ENCODE measurements at places on chromosomes 11 and 22. TPM values are rescaled to one million over a fixed set of nuclear protein-coding genes. Genes with fewer than 3 reads are reported as not detected.

DNA sequence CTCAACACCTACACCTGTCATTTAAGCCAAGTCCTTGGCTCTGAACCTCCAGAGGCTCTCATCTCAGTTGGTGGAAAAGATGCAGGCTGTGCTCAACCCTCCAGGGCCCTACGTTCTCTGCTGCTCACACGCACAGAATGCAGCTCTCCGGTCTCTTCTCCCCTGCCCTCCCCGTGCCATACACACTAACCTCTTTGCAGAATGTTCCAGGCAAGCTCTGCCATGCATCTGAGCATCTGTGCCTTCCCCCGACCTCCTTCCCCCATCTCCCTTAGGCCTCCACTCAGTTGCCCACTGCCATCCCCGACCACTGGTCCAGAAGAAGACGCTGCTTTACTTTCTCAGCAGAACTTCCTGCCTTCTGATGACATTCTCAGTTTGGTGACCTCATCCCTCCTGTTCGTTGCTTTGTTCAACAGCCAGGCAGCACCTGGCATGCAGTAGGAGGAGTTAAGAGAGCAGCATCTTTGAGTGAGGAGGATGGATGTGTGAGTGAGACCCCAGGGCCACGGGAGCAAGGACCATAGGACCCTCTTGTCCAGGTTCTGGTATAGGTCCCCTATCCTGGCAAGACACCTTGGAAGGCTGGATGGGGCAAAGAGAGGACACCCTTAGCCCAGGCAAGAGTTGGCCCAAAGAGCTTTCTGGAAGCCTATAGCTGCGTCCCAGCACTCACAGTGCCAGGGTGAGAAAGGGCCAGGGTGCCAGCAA, 598.0 kb downstream of the BRD1 start:
- DNase-seq, result no peak

- DNase-seq, result no peak
These were observed 385.1 kb downstream of the DCDC1 start for GRCh38 chr11:30984442-30984816.

GRCh38 chr11:93192163-93192562, 5.6 kb downstream of the SLC36A4 start:
- DNase-seq, result no peak

GRCh38 chr11:65945941-65946558, 770 bp downstream of the TSGA10IP start:
- DNase-seq, result peak; percentile 57

DNA sequence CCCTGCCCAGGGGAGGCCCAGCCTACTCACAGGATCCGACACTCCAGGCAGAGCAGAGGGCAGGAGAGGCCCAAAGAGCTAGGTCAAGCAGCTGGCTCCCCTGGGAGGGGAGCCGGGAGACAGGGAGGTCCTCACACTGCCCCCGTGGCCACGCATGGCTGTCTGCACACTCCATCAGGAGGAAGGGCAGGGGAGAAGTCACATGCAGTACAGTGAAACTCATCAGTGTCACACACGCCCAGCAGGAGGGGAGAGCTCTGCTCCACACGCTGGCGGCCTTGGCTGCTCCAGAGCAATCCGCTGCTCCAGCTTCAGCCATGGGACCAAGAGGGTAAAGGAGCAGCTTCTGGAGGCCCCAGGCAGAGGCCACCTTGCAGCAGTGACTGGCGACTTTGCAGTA, 14.3 kb downstream of the TCIRG1 start:
- peak; percentile 84 for DNase-seq

DNA sequence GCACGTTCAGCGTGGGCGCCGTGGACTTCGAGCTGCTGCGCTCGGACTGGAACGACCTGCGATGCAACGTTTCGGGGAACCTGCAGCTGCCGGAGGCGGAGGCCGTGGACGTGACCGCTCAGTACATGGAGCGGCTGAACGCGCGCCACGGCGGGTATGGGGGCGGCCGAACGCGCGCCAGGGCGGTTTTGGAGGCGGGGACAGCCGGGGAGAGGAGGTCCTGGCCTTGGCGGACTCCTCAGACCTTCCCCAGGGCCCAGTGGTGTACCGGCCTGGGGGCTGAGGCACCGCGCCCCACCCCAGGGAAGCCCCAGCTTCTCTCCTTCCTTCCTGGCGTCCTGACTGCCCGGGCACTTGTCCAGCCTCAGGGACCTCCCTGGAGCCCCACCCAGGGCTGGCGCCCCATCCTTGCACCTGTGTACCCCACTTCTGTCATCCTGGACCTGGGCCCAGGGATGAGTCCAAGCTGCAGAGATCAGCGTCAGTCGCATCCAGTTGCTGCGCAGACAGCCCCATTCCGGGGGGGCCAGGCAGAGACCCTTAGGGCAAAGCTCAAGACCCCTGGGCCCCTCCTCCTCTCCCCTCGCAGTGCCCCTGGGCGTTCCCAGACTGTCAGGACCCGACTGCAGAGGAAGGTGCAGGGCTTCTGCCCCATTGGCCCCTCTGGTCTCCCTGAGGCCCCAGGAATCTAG, 8.0 kb downstream of the B4GALNT4 start:
- DNase-seq, result peak; percentile 75

Gene MMP1
- total RNA-seq, result 0.72 TPM

Gene OR51F2
- not detected for total RNA-seq

Gene FAM111B
- 0.72 TPM for total RNA-seq

- no peak for DNase-seq
These were observed 7.4 kb downstream of the OR10D3 start for GRCh38 chr11:124190298-124191139.

GRCh38 chr11:71525188-71525937, 1.7 kb upstream of the KRTAP5-7 start:
- DNase-seq, result no peak

DNA sequence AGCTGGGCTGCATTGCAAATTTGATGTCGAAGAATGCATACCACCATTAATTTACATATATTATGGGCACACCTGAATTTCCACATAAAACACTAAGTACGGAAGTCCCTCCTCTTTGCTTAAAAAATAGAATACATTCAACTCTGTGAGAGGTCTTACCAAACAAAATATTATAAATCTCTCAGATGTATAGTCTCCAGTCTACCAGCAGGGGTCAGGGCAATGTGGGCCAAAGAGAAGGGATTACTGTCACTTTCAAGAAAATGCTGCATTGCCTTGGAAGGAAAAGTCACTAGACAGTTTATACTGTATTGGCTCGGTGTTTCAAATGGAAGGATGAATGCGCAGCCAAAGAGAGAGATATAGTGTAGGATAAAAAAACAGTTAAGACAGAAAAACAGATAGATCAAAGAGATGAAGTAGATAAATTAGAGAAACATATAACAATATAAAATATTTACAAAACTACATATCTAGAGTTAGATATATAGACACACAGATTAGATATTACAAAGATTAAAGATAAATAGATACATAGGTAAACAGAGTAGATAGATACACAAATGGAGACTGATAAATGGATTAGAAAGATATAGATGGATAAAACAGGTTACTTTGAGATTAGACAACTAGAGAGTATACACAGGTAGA, 20.9 kb downstream of the SERGEF start:
- DNase-seq, result no peak

DNA sequence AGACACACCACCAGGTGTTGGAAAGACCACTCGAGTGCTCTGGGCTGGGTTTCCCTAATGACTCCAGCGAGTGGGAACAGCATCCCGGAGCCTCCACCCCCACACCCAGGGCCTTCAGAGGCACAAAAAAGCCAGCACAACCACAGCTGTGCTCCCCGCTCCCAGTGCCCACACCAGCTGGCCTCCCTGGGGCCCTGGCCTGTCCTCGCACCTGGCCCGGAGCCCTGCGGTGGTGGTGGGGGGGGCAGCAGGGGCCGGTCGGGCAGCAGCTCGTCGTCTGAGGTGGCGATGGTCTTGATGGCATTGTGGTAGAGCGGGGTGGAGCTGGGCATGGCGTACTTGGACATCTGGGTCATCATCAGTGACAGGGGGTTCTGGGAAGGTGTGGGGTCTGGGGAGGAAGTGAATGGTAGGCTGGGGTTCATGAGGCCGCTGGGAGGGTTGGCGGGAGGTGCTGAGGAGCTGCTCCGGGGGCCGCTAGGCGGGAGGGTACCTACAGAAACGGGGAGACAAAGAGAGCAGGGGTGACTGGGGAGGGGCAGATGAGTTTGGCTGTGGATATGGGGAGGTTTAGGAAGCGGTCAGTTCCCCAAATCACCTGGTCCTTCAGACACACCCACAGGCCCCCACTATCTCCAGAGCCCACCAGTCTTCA, 16.1 kb downstream of the CXCR5 start:
- peak; percentile 23 for DNase-seq

Gene RHOD
- 27.5 TPM for total RNA-seq

DNA sequence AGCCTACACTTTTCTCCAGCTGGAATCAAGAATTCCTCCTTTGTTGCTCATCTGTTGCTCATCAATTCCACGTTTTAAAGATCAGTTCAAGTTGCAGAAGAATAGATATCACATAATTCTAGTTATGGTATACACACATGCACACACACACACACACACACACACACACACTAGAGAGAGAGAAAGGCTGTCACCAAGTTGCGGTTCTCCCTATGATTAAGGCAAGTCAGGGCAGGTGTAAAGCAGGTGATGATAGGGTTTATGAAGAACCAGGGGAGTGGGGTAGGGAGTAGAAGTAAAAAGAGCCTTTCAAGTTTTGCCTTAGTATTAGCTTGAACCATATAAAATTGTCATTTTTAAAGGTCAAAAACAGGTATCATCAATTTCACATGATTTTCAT, 31.7 kb upstream of the TMPRSS4 start:
- DNase-seq, result no peak

- DNase-seq, result no peak
These were observed 185.6 kb upstream of the ARHGAP42 start for GRCh38 chr11:100501450-100501849.

Gene KRTAP5-9
- not detected for total RNA-seq

DNA sequence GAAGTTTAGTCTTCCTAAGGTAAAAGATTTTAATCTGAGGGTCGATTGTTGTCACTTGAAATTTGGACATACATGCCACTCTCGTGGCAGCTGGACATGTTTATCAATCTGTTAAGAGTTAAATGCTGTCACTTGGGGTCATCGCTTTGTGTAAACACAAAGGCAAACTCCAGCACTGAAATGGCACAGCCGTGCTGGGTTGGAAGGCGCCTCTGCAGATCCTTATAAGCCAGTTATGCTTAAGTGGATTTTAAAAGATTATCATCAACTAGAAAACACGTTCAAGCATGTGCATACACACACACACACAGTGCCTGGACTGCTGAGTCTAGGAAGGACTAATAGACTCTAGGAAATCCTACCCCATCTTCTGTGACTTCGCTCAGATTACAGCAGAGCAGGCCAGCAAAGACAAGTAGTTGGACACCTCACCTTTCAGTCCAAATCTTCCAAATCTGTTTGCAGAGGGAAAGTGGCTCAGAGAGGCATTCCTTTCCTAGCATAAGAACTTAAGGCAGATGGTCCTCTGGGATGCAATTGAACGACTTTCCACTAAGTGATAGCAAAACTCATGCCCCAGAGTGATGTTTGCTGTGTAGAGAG, 83.7 kb downstream of the CACNG2 start:
- no peak for DNase-seq

DNA sequence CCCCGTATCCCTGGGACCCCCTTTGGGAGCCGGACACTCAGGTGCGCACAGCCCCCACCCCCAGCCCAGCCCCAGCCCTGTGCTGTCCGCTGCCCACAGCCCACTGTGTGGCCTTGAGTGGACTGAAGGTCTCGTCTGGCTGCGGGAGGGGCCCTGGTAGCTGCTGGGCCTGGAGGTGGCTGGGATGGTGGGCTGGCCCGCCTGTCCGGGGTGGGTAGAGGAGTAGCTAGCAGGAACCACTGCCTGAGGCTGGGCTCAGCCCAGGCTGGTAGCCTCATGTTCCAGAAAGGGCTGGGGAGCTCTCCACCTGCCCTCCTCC, 4.6 kb upstream of the MUC6 start:
- peak; percentile 78 for DNase-seq

Gene SYCE3
- total RNA-seq, result not detected

DNA sequence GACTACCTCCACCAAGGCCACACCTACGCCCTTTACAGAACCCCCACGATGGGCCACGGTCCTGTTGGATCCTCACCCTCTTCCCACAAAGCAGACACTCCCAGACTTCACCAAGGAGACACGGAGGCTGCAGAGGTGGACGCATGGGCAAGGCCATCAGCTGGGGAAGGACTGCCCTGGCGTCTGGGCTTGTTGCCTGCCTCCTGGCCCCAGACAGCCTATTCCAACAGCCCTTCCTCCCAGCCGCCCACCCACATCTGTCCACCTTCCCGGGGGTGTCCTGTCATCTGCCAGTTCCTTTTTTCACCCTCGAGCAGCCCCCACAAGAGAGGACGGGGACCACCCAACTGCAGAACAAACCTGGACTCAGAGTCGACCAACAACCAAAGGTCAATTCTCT, 28.9 kb upstream of the TH start:
- no peak for DNase-seq

DNA sequence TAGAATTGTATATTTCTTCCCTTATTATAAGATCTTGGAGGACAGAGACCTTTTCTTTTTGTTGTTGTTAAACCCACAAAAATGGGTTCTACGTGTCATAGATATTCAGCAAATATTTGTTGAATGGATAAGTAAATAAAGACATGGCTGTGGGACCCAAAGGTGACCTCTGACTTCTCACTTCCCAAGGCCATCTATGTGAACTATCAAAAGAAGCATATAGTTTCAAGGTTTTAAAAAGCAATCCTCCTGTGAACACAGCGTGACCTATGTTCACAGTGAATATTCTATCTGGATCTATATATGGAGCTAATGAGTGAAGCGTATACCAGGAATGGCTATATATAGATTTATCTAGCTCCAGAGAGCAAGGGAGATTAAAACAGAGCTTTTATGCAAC, 312.8 kb upstream of the C11orf87 start:
- DNase-seq, result no peak

DNA sequence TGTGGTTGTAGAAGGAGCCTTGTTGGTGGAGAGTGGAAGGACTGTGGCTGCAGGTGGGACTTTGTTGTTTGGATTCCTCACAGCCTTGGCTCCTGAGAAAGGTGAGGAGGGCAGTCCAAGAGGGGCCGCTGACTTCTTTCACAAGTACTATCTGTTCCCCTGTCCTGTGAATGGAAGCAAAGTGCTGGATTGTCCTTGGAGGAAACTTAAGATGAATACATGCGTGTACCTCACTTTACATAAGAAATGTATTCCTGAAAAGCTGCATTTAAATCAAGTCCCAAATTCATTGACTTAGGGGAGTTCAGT, 2.4 kb downstream of the FUT4 start:
- DNase-seq, result no peak

GRCh38 chr22:26289611-26290101, 120.4 kb downstream of the SEZ6L start:
- DNase-seq, result no peak

DNA sequence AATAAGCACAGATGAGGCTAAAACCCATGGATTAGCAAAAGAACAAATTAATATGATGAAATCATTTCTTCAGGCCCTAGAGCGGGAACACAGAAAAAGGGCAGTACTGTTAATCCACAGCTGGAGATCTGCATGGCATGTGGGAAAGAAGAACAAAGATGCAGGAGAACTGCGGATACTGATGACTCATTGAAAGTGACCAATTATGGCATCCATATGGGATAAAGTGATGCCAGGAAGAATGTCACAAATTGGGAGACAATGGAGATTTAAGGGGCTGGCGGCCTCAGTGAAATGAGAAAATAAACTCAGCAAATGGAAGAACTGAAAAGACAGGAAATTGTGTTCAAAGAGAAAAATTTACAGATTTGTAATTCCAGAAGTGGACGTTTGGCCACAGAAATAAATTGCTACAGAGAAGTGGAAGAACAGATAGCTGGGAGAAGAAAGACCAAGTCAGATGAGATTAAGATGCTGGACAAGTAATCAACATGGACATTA, 39.4 kb downstream of the SIK3 start:
- no peak for DNase-seq

- DNase-seq, result peak; percentile 79
These were observed 144.5 kb downstream of the CTTN start for GRCh38 chr11:70542811-70543210.
